ENCODE measurements at places on chromosomes 5 and 9.

DNA sequence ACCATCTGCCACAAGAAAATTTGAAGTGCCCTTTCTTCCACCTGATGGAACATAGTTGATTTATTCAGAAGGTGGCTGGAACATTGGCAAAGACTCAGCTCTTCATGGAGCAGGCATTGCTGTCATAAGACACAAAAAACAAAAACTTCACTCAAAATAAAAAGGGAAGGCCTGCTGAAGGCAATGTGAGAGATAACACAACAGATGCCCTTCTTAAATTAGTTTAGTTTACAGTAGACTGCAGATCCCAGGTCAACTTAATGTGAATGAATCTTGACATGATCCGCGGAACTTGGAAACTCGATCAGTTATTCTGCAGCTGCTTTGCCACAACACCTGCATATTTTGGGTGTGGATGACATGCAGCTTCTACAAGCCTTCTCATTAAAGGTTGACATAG lies 159.8 kb upstream of the PLCXD3 start:
- H3K4me1 ChIP-seq = no peaks in the 10 kb centered on the region
- no peak for ATAC-seq
- H3K4me3 ChIP-seq = no peak overlapping the region
- H3K27ac ChIP-seq = no peak overlapping the region

DNA sequence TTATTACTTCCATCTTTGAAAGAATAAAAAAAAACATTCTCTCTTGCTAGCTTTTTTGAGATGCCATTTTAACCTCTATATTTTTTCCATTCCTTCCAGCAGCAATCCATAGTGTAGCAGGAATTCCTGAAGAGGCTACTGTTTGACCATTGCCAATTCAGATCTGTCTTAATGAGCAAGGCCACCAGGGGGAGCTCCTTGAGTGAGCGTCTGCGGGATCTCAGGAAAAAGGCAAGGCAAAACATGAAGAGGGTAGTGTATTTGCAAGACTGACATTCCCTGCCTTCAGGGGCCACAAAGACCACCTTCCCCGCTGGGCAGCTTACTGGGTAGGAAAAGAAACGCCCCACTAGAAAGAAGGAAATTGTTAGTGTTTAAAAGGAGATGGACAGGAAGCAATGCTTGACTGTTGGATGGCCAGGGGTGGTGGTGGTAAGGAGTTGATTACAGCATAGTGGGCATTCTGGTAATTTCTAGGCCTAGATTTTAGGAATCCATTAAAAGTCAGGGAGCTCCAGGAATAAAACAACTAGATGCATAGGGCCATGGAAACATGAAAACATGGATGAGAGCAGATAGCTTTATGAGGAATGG lies 206.6 kb upstream of the HAPLN1 start:
- ATAC-seq = no peak
- H3K36me3 ChIP-seq = no peaks in the 10 kb centered on the region
- no peaks in the 10 kb centered on the region for H3K4me1 ChIP-seq
- no peak overlapping the region for H3K27ac ChIP-seq
- H3K27me3 ChIP-seq = peaks cover 13% of the 10 kb centered on the region

- ATAC-seq = no peak
- H3K27me3 ChIP-seq = no peaks in the 10 kb centered on the region
- no peaks in the 10 kb centered on the region for H3K36me3 ChIP-seq
- H3K27ac ChIP-seq = no peak overlapping the region
- no peaks in the 10 kb centered on the region for H3K4me1 ChIP-seq
These were observed 205.8 kb downstream of the SEMA5A start for GRCh38 chr5:9340085-9340484.

- H3K27me3 ChIP-seq = no peaks in the 10 kb centered on the region
- ATAC-seq = no peak
These were observed 17.5 kb downstream of the TERT start for GRCh38 chr5:1277331-1277730.

GRCh38 chr5:144183254-144183889 lies 12.7 kb downstream of the KCTD16 start:
- no peak overlapping the region for H3K4me3 ChIP-seq
- no peaks in the 10 kb centered on the region for H3K36me3 ChIP-seq
- peak overlapping the region; percentile 37 for H3K27ac ChIP-seq
- no peak for ATAC-seq
- H3K4me1 ChIP-seq = peaks cover 17% of the 10 kb centered on the region

DNA sequence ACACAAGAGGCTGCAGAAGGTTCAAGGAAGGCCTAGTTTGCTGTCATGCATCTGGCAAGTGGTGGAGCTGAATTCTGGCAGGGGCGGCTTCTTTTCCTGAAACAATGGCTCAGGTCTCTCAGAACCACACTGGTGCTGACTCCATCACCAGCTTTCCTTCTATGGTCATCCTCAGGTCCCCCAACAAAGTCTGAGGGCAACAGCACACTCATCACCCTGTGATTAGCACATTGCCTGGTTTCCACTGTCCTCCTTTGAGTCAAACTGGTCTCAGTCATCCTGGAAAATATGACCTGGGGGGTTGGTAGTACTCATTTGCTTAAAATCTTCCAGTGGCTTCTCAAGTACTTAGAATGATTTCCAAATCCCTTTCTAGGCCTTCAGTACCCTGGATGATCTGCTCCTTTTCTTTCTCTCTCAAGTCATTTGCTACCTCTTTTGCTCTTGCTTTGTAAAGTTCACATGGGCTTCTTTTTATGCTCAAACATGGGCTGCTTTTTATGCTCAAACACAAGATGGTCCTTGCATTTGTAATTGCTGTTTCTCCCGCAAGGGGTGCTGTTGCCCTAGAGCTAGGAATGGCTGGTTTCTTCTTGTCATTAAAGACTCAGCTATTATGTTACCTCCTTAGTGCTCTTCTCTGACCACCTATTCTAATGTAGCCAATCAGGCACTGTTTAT lies 144.9 kb downstream of the ALDH1A1 start:
- H3K27ac ChIP-seq = no peak overlapping the region
- ATAC-seq = peak; percentile 65
- no peaks in the 10 kb centered on the region for H3K36me3 ChIP-seq
- peaks cover 10% of the 10 kb centered on the region for H3K27me3 ChIP-seq
- no peak overlapping the region for H3K4me3 ChIP-seq

- no peak for ATAC-seq
- H3K27me3 ChIP-seq = no peaks in the 10 kb centered on the region
- no peaks in the 10 kb centered on the region for H3K4me1 ChIP-seq
These were observed 532.7 kb upstream of the ST8SIA4 start for GRCh38 chr5:101435768-101436167.

GRCh38 chr5:92909602-92909962 lies 671.4 kb downstream of the NR2F1-AS1 start:
- H3K36me3 ChIP-seq = no peaks in the 10 kb centered on the region
- H3K4me1 ChIP-seq = no peaks in the 10 kb centered on the region
- no peak overlapping the region for H3K4me3 ChIP-seq
- ATAC-seq = no peak
- H3K27ac ChIP-seq = no peak overlapping the region
- no peaks in the 10 kb centered on the region for H3K27me3 ChIP-seq

- no peak for ATAC-seq
- peaks cover 63% of the 10 kb centered on the region for H3K36me3 ChIP-seq
- H3K27me3 ChIP-seq = no peaks in the 10 kb centered on the region
These were observed 566 bp downstream of the GPR21 start for GRCh38 chr9:123033864-123034601.

DNA sequence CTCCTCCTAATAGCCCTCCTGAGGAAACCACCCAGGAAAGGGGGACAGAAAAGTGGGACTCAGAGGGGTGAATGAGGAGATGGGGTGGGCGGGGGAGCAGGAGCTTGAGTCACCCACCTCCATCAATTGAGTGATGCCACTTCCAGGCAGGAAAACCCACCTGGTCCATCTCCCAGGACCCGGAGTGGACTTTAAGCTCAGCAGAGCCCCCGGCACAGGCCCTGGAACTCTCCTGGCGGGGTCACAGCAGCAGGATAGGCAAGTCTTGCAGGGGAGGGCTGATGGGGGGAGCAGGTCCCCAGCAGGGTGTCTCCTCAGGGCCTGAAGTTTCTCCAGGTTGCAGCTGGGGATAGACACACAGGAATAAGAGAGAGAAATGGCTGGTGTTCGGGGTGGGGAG lies 40.8 kb downstream of the LHX2 start:
- H3K36me3 ChIP-seq = no peaks in the 10 kb centered on the region
- peaks cover 49% of the 10 kb centered on the region for H3K27me3 ChIP-seq

- no peaks in the 10 kb centered on the region for H3K4me1 ChIP-seq
- no peak for ATAC-seq
- no peak overlapping the region for H3K27ac ChIP-seq
These were observed 246.3 kb upstream of the DAP start for GRCh38 chr5:11007269-11007870.

- no peak overlapping the region for H3K4me3 ChIP-seq
- no peak overlapping the region for H3K27ac ChIP-seq
- H3K36me3 ChIP-seq = no peaks in the 10 kb centered on the region
- no peak for ATAC-seq
- H3K4me1 ChIP-seq = no peaks in the 10 kb centered on the region
- H3K27me3 ChIP-seq = peaks cover 4% of the 10 kb centered on the region
These were observed 51.0 kb downstream of the PTPDC1 start for GRCh38 chr9:94135222-94135621.

- H3K27ac ChIP-seq = no peak overlapping the region
- H3K36me3 ChIP-seq = no peaks in the 10 kb centered on the region
- no peaks in the 10 kb centered on the region for H3K27me3 ChIP-seq
- no peak overlapping the region for H3K4me3 ChIP-seq
- no peak for ATAC-seq
These were observed 24.7 kb upstream of the GABRA6 start for GRCh38 chr5:161660806-161661205.

DNA sequence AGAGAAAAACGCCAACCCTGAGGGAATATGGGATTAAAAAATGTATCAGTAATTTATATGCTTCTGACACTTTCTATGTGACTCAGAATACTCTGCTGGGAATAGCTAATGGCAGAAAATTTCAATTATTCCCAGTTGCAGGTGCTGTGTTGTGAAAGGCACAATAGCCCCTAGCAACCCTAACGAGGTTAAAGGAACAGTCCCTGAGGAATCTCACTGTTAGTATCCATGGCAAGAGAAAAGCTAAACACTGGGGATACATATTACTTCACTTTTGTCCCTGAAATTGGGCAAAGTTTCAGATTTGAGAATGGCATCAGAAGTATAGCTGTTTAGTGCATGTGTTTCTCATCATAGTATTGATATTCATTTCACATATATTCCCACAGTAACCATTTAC lies 555.0 kb downstream of the RAB3C start:
- H3K4me3 ChIP-seq = no peak overlapping the region
- peaks cover 30% of the 10 kb centered on the region for H3K4me1 ChIP-seq
- H3K27me3 ChIP-seq = no peaks in the 10 kb centered on the region
- no peak for ATAC-seq
- no peak overlapping the region for H3K27ac ChIP-seq

DNA sequence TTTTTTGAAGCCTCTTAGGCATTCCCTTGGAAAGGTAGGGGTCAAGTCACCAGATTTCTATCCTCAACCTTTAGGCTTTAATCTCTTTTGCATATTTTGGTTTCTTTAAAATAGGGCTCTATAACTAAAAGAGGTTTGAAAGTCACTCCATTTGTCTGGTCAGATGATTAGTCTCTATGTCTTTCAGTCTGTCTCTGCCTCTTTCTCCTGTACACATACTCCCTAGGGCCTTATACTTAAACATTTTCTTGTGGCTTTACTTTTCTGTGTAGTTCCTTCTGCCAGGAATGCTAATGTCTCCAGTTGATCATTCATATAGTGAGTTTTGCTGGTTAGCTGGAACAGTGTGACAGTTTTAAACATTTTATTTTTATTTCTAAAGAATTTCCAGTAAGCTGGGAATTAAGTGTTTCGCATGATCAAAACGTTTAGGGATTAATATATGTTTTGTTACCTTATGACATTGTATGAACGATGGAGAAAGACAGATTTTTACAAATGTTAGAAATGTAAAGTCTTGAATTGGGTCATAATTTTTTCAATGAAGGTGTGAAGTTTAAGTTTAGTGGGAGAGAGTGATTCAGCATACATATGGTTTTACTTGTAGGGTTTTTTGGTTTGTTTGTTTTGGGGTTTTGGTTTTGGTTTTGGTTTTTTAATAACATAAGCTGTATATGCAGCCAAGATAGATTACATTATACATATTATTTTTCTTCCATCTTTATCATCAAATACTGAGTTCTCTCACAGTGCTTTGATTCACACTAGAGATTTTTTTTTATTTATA lies 90.6 kb downstream of the ZCCHC7 start:
- no peak overlapping the region for H3K4me3 ChIP-seq
- H3K27ac ChIP-seq = peak overlapping the region; percentile 48
- H3K27me3 ChIP-seq = no peaks in the 10 kb centered on the region
- ATAC-seq = peak; percentile 71
- peaks cover 29% of the 10 kb centered on the region for H3K4me1 ChIP-seq

GRCh38 chr5:129113867-129114266 lies 19.3 kb downstream of the ISOC1 start:
- H3K36me3 ChIP-seq = peaks cover 49% of the 10 kb centered on the region
- no peaks in the 10 kb centered on the region for H3K27me3 ChIP-seq
- no peak overlapping the region for H3K27ac ChIP-seq
- peaks cover 17% of the 10 kb centered on the region for H3K4me1 ChIP-seq

- no peak overlapping the region for H3K4me3 ChIP-seq
- no peaks in the 10 kb centered on the region for H3K36me3 ChIP-seq
- no peak overlapping the region for H3K27ac ChIP-seq
- ATAC-seq = no peak
- no peaks in the 10 kb centered on the region for H3K4me1 ChIP-seq
- H3K27me3 ChIP-seq = no peaks in the 10 kb centered on the region
These were observed 805.3 kb downstream of the TLE1 start for GRCh38 chr9:80883826-80884579.

DNA sequence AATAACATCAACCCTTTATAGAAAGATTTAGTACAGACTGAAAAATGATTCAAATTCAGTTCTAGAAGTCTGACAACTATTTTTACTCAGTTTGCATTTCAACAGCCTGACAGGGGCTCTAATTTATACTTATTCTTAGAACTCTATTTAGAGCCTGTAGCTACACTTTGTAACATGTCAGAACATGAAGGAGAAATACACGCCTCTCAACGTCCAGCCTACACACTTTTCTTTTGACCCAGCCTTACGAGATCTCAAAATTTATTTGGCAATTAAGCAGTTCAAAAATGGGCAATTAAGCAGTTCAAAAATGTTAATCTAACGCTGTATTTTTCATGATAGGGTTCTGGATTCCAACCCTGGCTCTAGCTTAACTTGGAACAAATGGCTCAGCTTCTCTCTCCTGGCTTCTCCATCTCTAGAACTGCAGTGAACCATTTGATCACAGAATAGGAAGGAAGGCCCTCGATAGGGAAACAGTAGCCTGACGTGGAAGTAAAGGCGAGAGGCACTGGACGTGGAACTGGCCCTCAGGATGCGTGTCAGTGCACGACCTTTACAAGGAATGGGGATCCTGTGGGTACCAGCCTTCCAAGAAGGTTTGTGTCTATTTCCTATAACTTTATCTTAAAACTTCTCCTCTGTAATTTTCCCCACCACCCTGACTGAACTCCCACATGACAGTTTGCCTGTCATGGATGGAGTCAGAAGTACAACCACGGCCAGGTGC lies 66.4 kb downstream of the PRRT1B start:
- H3K36me3 ChIP-seq = peaks cover 99% of the 10 kb centered on the region
- H3K27me3 ChIP-seq = no peaks in the 10 kb centered on the region
- peaks cover 9% of the 10 kb centered on the region for H3K4me1 ChIP-seq
- H3K27ac ChIP-seq = peak overlapping the region; percentile 37
- no peak overlapping the region for H3K4me3 ChIP-seq
- no peak for ATAC-seq

Measured in activated T-helper 17 cell treated with anti-CD3 and anti-CD28 coated beads, Interleukin-2, amount 50 U/mL, for 72 hours (primary cell).